ENCODE measurements at places on chromosomes 12 and 14.

DNA sequence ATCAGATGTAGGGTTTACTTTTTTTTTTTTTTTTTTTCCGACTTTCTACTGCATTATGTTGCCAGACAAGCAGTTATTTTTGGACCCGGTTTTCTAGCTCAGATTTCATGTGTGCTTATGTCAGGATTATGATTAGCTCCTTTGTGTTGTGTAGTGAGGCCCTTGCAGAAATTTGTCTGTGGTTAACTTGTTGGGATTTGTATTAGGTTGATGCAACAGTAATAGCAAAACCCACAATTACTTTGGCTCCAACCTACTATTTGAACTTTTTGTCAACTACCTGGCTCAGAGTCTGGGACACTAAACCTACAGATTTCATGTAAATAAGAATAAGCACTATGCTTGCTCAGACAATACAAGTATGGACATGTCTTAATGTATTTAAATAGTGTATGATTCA is 44.1 kb upstream of the KCNJ8 start:
- DNase-seq = no peak

DNA sequence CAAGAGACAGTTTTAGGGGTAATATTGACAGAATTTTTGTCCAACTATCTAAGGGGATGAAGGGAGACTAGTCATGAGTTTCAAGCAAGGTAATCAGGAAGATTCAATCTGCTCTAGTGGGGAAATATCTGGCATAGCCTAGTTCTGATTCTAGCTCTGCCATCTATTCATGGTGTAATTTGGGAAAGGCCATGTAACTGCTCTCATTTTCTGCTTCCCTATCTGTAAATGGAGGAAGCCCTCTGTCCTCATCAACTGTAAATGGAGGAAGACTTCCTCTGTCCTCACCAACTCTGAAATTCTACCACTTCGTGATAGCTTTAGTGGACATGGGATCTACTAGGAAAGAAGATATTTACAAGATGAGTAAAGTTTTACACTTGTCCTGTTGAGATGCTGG is 37.9 kb downstream of the BHLHE41 start:
- DNase-seq = no peak

- no peak for DNase-seq
Measured at GRCh38 chr12:2300886-2301285, 248.1 kb downstream of the CACNA1C start.

DNA sequence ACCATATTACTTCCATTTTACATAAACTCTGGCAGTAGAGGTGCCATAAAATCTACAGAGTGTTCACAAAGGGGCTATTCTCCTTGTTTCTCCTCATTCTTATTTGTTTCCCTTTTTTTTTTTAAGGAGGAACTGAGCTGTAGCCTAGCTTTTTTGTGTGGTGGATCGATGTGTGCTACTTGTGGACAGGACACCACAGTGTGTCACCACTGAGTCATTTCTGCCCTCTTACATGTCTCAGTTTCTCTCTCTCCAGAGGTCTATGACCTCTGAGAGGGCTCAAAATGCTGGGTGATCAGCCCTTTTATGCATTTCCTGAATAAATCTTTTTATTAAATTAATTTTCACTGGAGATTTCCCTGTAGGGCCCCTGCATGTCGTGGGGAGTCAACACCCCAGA is 370.2 kb downstream of the ADGRD1 start:
- DNase-seq = no peak

DNA sequence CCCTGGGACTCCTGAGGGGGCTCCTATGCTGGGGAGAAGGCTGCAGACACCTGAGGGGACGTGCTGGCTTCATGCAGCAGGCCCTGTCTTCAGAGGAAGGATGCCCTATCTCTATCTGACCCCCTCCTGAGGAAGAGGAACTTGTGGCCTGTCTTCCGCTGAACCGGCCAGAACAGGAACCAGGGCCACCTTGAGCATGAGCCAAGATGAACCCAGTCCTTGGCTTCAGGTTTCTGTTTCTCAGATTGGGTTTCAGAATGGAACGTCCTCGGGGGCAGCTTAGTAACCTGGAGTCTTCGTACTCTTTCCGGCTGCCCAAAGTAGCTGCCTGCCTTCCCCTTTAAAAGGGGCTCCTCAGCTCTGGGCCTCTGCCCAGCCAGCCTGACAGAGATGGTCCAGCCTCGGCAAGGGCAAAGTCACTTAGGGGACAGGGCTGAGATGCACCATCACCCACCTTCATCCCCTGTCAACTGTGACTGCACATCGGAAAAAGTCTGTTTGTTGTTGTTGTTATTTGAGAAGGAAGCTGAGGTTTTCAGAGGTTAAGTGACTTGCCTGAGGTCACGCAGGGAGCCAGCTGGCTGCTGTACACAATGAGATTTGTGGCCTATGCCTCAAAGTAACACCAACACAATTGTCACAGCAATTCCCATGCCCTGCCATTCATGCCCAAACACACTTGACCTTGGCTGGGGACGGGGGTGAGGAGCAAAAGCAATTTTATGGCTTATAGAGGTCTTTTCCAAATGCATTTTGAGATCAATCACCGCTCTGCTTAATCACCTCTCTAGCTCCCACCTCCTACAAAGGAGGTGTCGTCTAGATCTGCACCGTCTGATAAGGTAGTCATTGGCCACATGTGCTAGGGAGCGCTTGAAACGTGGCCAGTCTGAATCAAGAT is 13.4 kb downstream of the ASB2 start:
- no peak for DNase-seq

DNA sequence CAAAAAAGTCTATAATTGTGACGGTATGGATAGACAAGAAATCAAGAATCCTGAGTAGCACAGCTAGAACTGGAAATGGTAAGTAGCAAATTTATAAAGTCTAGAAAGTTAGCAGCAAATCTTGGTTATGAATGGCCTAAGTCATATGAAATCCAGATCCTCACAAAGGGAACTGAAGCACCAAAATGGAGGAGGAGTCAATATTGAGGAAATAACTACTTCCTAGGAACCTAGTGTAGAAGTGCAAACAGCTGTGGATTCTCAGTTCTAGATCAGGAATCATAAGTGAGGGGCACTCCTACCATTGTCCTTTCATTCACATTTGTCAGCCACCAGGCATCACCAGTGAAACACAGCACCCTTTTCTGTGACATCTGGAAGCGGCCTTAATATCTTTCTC is 202.2 kb upstream of the DCN start:
- no peak for DNase-seq

DNA sequence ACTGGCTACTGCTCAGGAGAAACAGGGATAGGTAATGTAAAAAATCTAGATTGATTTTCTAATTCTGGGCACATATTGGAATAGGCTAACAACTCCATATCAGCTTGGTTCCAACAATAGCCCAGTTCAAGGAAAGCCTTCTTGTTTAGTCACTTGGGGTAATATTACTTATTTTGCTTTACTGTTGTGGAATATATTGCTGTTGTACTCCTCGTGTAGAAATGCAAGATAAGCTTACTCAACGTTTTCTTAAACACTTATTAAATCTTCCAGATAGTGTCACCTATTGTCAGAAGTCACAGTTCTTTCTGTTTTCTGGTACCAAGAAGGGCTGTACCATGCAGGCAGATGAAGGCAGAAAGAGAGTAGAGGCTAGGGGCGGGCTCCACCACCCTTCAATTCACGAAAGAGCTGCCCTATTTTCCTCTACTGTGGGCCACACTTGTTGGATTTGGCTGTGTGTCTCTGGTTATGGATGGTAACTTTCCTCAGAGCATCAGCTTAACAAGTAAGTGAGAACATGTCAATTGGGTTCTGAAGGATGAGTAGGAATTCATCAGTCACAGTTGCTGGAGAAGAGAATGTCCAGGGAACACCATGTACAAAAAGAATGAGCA is 38.0 kb downstream of the CLMN start:
- no peak for DNase-seq

GRCh38 chr12:129928643-129929042 is 24.8 kb upstream of the TMEM132D start:
- DNase-seq = no peak

- DNase-seq = no peak
Measured at GRCh38 chr12:114319422-114319821, 86.5 kb downstream of the TBX5 start.

GRCh38 chr14:50001999-50002925 is 109.4 kb downstream of the ARF6 start:
- no peak for DNase-seq

DNA sequence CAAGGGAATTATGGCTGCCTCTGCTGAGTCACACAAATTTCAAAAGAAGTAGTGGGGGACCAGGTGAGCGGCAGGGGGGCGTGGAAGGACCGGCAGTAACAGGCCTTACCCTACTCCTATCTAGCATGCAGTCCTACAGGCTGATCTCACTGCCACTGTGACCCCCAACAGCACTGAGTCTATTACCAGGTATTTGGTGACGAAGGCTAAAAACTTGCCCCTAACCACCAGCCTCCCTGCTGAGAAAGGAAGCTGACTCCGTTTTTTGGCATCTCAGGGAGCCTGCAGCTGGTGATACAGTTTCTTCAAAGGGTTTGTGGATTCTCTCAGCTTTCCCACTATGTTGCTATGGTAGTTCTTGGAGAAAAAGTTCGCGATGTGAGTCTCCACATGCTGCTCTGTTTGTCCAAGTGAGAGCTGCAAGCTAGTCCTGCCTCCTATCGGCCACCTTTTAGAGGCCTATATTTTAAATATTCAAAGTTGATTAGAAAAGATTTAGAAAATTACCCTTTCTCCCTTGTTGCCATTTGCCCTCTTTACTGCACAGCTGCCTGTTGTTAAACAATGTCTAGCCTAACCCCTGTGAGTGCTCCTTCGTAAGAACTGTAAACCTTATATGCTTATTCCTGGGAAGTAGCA is 57.1 kb upstream of the SLCO1B1 start:
- no peak for DNase-seq

GRCh38 chr12:39617887-39618286 is 1.7 kb downstream of the ABCD2 start:
- DNase-seq = no peak

- no peak for DNase-seq
Measured at GRCh38 chr12:1776170-1776921, 44.0 kb upstream of the LRTM2 start.

DNA sequence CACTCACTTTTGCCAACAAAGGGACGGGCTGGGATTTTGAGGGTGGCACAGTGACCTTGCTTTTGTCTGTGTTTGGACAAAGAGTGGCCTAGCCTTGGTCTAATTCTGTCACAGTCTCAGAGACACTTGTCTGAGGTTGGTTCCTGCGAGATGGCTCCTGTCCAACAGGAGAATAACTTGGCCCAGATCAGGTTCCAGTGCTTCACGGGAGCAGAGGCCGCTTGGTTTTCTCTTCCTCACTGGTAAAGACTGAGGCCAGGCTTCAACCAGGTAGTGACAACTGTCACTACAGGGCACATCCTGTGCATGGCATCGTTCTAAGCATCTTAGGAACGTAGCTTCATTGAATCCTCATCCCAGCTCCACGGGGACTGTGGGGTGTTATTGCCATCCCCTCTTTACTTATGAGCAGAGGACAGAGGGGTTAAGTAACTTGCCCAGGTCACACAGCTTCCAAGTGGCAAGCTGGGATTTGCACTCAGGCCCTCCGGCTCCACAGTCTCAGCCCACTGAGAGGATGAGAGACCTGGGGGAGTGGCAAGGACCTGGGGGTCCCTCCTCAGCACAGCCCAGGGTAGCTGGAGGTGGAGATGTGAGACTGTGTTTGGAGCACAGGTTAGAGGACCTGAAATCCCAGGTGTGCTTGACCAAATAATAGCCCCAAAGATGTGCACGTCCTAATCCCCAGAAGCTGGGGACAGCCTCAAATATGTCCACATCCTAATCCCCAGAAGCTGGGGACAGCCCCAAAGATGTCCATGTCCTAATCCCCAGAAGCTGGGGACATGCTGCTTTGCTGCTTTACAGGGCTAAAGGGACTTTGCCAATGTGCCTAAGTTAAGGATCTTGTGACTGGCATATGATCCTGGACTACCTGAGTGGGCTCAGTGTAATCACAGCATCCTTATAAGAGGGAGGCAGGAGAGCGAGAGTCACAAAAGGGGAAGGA is 179.2 kb upstream of the RTL1 start:
- DNase-seq = no peak

GRCh38 chr14:60196291-60196690 is 31.1 kb upstream of the DHRS7 start:
- no peak for DNase-seq

- DNase-seq = no peak
Measured at GRCh38 chr14:44663136-44663535, 156.1 kb upstream of the FSCB start.

DNA sequence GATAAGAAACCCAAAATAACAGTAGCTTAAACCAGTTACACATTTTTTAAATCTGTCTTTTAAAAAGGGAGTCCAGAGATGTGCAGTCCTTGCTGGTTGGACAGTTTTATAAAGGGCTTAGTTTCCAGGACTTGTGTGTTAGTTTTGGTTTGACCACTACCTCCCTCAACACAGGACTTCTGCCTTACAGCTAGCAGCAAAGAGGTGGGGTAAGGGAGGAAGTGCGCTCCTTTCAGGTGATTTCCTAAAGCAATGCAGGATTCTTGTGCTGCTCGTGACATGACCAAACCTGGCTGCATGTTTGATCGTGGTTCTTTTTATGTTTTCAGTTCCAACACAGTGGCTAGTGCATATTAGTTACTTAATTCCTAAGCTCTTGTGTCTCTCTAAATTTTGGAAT is 266.2 kb downstream of the TMTC2 start:
- DNase-seq = no peak

- no peak for DNase-seq
Measured at GRCh38 chr14:86357119-86357518, 827.2 kb downstream of the FLRT2 start.

- no peak for DNase-seq
Measured at GRCh38 chr14:105891631-105892452, 365.5 kb downstream of the TMEM121 start.

GRCh38 chr12:47577206-47577989 is 128.4 kb downstream of the RPAP3 start:
- peak; percentile 78 for DNase-seq

DNA sequence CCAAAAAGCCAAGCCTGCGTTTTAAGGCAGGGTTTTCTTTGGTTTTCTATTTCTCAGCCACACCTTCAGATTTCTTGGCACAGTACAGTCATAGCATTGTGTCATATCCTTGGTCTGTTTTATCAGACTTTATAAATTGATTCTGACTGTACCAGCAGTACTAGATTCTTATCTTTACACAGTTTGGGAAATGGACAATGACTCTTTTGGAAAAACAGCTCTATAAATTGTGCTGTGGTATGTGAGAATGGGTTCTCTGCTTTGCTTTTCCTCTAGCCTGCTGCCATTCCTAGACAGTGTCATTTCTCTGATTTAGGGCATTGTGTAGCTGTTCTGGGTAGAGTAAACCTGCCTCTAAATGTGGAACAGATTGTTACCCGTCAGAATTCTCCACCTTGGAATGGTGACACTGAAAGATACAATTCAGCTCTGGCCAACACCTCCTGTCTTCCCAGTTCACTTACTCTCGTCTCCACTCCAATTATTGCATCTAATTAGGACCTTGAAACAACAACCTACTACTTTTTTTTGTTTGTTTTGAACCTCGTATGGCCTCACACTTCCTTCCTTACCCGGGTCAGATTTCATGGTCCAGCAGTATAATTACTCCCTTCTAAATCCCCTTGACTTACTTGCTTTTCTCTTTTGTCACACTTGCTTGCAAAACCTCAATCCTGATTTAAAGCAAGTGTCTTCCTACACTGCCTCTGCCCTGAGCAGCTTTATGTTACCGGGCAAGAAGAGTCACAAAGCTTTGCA is 226.3 kb downstream of the ERC1 start:
- peak; percentile 32 for DNase-seq

All from COR-L47 (cell line).